ENCODE measurements at places on chromosomes 6 and 20.
A peak's percentile ranks its signal among the peaks of the same experiment; 100 is the strongest.

DNA sequence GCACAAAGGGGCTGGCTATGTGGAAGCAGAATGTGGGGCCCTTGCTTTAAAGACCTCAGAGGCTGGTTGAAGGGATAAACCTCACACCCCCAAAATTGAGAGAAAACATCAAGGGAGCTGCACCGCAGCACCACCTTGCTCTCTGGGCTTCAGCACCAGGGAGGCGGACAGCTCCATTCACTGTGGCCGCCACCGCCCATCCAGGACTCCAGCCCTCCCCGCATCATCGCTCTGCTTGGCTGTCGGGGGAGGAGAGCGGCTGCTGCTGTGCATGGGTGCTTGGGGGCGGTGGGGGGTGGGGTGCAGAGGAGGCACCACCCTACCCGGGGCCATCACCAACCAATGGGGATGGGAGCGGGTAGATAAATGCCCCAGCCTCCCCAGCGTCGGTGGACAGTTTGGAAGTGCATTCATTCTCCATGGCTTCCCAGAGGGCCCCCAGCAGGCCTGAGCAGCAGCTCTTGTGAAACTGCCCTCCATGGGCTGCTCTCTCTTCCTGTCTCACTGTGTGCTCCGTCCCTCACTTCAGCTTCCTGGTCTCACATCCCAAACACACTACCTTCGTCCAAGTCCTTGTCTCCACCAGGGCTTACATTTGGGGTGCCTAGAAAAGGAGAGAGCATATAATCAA lies 75.7 kb upstream of the BHLHE23 start:
- DNase-seq = peak; percentile 86

DNA sequence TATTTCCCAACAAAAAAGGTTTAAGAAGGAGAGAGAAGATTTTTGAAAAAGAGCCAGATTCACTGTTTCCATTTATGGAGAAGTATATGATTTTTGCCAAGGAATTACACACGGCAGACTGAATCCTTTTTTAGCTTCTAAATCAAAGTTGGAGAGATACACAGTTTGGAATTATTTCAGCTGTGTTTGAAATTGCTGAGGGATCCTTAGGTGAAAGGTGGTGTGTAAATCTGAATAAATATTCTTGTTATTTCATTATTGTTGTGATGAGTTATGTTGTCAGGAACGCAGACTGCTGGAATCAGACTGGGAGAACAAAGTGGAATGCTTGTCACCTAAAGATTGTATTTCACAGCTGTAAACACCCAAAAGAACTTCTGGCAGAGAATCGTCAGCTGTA lies 168.5 kb upstream of the AKIRIN2 start:
- no peak for DNase-seq

GRCh38 chr6:137944793-137945498 lies 77.9 kb downstream of the TNFAIP3 start:
- DNase-seq = no peak

DNA sequence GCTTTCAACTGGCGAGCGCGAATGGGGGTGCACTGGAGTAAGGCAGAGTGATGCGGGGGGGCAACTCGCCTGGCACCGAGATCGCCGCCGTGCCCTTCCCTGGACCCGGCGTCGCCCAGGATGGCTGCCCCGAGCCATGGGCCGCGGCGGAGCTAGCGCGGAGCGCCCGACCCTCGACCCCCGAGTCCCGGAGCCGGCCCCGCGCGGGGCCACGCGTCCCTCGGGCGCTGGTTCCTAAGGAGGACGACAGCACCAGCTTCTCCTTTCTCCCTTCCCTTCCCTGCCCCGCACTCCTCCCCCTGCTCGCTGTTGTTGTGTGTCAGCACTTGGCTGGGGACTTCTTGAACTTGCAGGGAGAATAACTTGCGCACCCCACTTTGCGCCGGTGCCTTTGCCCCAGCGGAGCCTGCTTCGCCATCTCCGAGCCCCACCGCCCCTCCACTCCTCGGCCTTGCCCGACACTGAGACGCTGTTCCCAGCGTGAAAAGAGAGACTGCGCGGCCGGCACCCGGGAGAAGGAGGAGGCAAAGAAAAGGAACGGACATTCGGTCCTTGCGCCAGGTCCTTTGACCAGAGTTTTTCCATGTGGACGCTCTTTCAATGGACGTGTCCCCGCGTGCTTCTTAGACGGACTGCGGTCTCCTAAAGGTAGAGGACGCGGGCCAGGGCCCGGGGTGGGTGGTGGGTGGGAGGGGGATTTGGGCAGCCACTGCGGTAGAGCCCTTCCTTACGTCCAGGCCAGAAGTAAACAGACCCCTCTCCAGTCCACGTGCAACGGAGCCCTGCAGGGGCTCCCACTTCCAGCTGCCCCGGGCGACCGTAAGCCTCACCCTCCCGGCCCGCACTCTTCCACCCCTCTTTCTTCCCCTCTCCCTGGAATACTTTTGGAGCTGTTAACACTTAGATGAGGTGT lies 998 bp downstream of the BMP2 start:
- DNase-seq = peak; percentile 22

GRCh38 chr6:154786144-154786868 lies 53.1 kb downstream of the SCAF8 start:
- no peak for DNase-seq

- no peak for DNase-seq
Observed at GRCh38 chr6:43396408-43397149, 27.1 kb upstream of the ZNF318 start.

DNA sequence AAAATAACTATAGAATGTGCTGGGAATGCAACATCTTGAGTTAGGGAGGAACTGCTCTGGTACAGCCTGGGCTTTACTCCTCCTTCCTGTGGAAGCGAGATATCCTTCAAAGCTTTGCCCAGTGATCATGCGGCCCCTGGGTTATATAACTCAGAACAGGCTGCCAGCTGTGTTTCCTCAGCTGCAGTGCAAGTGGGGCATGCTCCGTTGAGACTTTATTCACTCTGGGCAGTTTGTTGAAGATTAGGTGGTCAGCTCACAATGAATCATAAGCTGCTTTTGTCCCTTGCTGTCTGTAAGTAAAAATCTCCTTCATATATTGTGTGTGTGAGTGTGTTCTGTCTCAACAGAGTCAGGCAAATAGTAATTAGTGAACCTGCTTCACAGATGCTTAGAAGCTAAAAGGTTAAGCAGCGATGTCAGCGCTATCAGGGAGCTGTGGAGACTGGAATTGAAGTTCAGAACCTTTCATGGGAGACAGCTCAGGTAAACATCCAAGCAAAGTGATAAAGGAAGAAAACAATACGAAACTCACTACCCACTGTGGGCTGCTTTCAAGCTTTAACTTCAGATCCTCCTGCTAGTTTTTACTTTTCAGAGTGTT lies 688.4 kb downstream of the HTR1B start:
- no peak for DNase-seq

- no peak for DNase-seq
Observed at GRCh38 chr6:24907919-24908649, 27.7 kb downstream of the RIPOR2 start.
